ENCODE measurements at places on chromosomes 7 and 10.

DNA sequence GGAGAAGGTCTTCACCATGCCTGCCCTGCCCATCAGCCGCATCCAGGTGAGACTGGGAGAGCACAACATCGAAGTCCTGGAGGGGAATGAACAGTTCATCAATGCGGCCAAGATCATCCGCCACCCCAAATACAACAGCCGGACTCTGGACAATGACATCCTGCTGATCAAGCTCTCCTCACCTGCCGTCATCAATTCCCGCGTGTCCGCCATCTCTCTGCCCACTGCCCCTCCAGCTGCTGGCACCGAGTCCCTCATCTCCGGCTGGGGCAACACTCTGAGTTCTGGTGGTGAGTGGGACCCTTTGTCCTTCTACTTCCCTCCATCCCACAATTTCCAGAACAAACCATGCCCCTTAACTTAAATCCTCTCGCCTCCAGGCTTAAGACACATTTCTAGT, 2.5 kb downstream of the PRSS2 start:
- no peak for DNase-seq

DNA sequence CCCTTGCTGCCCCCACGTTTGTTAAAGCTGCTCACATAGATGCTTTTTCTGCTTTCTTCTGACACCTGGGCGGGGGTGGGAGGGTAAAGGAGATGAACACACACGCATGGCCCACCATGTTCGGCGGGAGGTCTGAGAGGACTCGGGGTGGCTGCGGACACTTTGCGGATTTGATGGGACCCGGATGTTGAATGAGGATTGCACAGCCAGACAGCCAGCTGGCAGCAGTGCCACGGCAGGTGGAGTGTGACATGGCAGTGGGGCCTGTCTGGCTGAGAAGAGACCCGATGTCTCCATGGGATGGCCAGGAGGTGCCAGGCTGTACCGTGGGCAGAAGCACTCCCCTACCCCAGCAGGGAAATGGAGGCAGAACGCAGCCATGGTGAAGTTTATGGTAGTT, 31.2 kb downstream of the PPP2R2D start:
- DNase-seq = no peak

- no peak for DNase-seq
Observed at GRCh38 chr10:119420950-119421875, 121.3 kb downstream of the RGS10 start.

DNA sequence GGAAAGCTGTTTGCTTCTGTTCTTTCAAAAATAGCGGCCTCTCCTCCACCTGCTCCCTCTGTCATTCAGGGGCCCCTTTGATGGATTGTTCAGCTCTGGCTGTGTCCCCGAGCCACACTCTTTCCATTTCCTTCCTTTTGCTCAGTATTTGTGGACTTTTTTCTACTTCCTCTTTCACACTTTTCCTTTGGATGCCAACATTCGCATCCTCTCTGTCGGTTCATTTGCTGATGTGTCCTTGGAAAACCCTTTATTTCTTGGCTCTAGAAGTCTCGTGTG, 11.7 kb upstream of the PWWP2B start:
- DNase-seq = no peak

- no peak for DNase-seq
Observed at GRCh38 chr7:16491148-16491547, 25.6 kb upstream of the SOSTDC1 start.

GRCh38 chr7:45687185-45687560, 113.0 kb downstream of the ADCY1 start:
- no peak for DNase-seq

- DNase-seq = no peak
Observed at GRCh38 chr10:114183563-114183962, 4.4 kb downstream of the TDRD1 start.

- no peak for DNase-seq
Observed at GRCh38 chr10:99369126-99369525, 40.0 kb downstream of the CNNM1 start.

DNA sequence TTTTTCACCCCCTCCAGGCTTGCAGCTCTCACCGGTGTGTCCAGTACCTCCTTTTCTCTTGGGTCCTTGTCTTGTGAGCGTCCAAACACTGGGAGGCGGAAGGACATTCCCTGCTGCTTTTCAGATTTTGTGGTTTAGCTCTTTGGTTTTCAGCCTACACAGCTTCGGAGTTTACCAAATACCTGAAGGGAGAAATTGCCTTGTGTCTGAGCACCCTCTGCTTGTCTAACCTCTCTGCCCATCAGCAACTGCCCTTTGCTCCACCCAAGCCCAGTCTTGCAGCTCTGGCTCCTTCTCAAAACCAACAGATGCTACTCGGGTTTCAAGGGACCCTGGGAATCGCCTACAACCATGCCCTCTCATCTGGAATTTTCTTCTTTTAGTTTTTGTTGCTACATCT, 519.1 kb upstream of the IGFBP3 start:
- DNase-seq = no peak

DNA sequence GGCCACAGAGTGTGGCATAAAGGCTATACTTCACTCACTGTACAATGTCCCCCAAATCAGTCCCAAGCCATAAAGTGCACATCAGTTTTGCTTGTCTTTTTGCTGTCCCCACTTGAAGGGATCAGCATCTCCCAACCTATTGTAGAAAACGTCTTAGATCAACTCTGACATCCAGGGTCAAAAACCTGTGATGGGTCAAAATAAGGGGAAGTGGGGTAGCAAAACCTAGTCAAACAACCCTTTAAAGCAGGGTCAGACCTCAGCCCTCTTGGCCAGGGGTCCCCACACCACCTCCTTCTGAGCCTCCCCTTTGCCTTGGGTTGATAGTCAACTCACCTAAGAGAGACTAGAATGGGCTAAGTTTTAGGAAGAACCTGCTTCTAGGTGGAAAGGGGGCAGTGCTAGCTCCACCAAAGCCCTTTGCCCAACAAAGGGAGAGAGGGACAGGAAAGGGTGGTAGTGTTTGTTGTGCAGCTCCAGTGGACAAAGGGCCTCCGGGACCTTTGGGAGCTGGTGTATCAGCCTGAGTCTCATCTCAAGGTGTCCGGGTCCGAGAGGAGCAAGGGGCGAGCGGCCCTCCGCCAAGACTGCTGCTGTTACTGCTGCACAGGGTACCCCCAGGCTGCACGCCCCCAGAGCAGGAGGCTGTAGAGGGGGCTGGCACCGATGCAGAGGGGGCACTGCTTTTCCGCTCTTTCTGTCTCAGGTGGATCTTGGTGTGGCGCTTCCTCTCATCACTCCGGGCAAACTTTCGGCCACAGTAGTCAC, 3.3 kb downstream of the EGR2 start:
- DNase-seq = no peak

DNA sequence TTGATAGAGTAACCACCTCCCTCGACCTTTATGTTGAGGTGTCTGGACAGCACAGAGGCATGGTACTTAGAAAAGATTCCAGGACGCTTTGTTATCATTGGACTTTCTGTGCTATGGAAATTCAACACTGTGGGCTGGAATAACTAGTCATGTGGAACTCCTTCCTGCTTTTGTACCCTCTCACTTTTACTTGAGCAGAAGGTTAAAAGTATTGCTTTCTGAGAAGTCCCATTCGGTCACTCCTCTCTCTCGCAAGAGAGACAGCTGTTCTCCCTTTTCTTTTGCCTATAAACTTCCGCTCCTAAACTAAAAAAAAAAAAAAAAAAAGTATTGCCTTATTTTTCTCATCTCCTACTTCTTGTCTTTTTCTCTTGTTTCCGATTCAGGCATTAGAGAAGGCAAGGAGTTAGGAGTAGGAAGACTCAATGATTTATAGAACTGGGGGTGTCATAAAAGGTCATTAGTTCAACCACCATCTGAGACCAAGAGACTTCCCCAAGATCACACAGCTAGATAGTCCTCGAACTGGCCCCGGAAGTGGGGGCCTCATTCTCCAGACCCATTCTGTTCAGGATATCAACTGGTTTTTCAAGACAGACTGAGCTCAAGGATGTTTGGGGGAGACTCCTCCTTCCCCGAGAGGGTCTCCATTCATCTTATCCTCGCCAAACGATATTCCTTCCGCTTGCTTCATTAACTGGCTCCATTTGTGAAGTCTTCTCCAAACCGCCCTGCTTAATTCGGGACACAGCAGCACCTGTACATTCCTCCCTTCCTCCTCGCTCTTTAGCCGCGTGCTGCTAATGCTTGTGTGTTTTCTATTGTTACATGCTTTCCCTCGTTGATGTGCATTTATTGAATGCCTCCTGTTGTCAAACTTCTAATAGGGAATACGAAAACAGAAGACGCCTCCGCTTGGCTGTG, 995 bp upstream of the INPP5F start:
- no peak for DNase-seq

GRCh38 chr10:104253606-104254410, 884 bp upstream of the GSTO1 start:
- no peak for DNase-seq

DNA sequence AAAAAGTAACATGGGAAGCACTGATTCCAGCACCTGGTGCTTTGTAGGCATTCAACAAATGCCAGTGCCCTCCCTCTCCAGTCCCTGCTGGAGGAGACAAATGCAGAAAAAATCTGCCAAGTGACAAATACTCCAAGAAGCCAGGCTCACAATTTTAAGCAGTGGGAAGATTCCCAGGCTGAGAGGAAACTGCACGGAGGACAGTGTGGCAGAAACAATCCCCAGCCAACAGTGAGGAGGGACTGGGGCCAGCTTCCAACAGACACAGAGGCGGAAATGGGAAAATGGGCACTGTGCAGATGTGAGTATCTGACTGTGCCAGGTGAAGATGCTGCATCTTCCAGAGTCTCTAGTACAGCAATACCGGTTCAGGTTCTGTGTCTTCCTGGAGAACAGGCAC, 106.3 kb downstream of the SLIT1 start:
- no peak for DNase-seq

- no peak for DNase-seq
Observed at GRCh38 chr10:49649936-49650723, 29.3 kb upstream of the C10orf53 start.

DNA sequence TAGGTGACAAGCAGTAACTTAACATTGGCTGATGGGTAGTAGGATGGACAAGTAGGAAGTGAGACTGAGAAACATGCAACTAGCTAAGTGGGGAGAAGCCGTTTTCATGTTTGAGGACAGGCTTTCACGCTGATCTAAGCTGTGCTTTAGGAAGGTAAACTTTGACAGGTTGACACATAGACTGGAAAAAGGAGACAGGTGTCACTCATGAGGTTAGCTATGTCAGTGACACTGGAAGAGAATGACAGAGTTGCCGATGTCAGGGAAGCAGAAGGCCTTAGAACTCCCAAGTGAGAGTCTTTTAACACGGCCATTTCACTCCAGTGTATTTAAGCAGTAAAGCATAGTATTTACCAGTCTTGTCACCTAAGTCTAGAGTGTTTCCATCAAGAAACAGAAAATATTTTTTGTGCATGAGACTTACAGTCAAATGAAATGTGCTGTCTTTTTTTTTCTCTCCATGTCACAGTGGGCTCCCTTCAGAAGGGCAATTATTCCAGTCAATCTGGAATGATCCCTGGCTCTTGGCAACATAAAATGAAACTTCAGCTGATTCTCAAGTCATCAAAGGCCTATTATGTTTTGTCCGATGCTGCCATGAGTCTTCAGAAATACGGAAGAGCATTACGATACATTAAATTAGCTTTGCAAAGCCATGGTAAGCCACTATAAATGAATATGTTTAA, 20.6 kb downstream of the EDRF1 start:
- DNase-seq = no peak

DNA sequence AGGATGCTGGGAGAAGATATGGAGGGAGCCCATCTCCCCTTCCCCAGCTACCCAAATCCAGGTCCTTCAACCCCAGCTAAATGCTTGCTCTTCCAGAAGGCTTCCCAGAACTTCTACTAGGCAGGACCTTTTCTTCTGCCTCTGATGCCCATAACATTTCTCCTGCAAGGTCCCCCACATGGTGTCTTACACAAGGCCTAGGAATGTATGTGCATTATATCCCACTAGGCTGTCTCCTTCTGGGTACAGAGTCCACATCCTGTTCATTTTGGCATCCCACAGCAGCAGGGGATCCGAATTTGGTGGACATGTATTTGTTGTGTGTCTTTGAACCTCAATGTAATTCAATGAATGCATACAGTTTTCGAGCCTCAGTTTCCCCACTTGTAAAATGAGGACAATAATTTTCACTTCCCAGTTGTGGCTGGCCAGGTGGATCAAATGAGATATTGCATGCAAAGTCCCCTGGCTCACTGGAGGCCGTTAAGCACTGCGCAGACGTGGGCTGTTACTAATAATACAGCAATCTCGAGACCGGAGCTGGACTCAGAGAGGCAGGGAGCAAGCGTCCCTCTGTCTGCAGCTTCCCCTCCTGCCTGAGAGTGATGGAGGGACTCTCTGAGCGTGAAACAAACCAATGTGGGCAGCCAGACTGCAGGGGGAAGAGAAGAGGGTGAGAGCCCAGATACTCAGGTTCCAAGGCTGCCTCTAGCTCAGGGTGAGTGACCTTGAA, 18.6 kb upstream of the YWHAG start:
- no peak for DNase-seq

GRCh38 chr7:99996755-99997544, 18.4 kb upstream of the ZKSCAN1 start:
- DNase-seq = no peak

- no peak for DNase-seq
Observed at GRCh38 chr10:128934492-128934891, 532.5 kb upstream of the MGMT start.

DNA sequence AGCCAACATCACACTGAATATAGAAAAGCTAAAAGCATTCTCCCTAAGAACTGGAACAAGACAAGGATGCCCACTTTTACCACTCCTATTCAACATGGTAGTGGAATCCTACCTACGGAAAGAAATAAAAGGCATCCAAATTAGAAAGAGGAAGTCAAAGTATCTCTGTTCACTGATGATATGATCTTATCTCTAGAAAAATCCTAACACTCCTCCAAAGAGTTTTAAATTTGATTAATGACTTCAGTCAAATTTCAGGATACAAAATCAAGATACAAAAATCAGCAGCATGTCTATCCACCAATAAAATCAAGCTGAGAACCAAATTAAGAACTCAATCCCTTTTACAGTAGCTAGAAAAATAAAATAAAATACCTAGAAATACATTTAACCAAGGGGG, 35.3 kb upstream of the TNKS2 start:
- DNase-seq = no peak

DNA sequence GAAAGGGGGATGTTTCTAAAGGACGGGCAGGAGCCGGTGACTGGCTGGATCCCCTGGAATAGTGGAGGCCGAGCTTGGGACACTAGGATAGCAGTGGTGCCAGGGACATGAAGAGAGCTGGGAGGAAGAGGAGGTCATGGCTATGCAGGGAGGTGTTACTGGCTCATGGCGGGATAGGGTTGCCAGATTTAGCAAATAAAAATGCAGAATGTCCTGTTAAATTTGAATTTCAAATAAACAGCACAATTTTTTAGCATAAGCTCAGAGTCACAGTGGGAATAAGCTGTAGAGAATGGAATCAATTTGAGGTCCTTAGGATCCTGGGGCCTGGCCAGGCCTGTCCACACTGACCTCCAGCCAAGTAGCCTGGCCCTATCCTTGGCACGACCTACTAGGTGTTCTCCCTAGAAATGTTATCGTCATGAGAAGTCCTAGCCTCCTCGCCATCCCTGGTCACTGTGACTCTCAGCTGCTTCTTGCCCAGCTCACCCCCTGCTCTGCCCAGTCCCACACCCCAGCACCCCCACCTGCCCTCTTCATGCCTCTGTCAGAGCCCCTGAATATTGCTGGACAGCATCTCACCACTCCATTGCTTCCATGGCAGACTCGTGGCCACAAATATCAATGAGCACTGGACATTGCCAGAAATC, 7.6 kb upstream of the KCP start:
- DNase-seq = no peak

Measured in AG09319 (cell line).